ENCODE measurements at places on chromosomes 6 and 20.

- DNase-seq, result no peak
Measured at GRCh38 chr6:25287941-25288340, 8.8 kb downstream of the CARMIL1 start.

DNA sequence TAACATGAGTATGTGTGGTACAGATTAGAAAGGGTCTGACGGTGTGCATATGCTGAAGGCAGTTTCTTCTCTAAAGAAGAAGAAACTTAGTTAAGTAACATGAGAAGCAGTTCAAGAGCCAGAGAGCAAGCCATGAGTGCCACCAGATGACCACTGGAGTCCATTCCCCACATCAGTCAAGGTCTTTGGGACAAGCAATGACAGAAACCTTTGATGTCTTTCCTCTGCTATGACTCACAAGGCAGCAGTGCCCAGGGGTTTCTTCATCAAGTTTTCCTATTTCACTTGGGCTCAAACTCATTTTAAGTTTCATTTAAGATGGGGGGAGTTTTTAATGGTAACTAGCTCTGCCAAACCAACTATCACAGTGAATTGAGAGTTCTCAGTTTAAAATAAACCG is 303.8 kb upstream of the TBX18 start:
- no peak for DNase-seq

DNA sequence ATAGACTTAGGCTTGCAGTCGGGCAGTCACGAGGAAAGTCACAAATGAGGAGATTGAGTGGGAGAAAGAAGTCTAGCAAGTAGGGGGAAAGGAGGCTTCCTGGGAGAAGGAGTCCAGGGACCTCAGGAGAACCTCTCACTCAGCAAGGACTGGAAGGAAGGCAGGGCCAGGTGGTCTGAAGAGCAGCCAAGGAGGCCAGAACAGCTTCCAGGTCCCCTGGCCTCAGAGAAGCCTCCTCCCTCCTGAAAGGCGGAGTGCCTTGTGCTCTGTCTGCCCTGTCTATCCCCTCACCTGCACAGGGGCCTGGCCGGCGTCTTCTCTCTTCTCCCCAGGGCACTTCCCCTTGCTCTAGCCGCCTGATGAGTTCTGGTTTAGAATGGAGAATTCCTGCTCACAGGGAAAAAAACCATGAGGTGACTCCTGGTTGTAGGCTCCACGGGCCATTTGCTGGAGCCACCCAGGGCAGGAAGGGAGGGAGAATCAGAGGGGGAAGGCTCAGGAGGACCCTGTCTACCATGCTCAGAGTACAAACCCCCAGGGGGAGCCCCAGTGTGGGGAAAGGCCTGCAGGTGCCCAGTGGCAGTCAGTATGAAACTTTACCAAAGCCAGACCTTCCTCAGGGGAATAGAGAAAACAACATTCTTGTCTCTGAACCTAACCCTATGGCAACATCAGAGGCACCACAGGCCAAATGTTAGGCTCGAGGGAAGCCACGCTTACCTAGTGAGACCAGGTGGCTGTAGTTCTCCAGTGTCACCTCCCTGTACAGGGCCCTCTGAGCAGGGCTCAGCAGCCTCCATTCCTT is 11.2 kb downstream of the ZNF337 start:
- DNase-seq, result no peak

- DNase-seq, result no peak
Measured at GRCh38 chr6:47168180-47168579, 126.0 kb upstream of the ADGRF1 start.

DNA sequence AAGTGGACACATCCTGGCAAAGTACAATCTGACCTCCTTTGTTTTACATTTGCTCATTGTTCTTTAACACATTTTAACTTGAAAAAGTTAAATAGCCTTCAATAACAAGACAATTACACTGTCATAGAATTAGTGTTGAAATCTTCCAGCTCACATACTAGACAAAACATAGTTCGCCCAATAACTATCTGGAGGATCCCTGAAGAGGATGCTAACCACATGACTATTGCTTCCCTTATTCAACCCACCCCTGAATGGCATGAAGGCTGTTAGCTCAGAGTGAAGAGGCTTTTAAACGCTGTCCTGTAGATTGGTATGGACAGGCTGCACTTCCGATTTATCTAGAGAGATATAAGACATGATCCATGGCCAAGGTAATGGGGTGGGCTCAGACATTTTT is 15.0 kb upstream of the DSE start:
- DNase-seq, result no peak

- no peak for DNase-seq
Measured at GRCh38 chr20:63119963-63120807, 95.7 kb downstream of the YTHDF1 start.

DNA sequence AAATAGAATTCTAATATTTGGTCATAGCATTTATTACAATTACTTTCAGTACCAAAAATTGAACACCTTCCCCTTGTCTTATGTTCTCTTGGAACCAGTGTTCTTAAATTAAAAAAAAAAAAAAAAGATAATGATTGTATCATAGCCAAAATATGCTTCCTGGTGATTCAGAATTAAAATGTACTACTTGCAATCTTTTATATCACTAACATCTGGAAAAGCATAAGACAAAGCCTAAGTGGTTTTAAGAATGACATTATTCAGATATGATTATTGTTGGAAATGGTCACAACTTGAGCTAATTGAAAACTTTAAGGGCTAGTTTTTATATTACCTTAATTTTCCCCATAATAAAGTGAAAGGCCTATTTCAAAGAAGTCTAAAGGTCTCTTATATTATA is 493.3 kb upstream of the MARCKS start:
- no peak for DNase-seq

- no peak for DNase-seq
Measured at GRCh38 chr20:17940224-17940971, 28.2 kb downstream of the SNX5 start.

DNA sequence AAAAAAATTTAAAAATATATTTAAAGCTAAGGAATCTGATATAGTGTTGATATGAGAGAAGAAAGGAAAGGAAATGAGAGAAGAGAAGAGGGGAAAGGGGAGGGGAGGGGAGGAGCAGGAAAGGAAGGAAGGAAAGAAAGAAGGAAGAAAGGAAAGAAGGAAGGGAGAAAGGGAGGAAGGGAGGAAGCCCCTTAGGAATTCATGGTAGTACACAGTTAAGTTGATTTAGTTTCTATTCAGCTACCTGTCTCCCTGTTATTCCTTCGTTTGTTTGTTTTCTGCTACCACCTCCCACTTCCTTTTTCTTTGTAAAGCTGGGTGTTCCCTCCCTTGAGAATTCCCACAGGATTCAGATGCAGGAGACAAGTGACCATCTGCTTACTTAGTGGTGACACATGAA is 1025.4 kb upstream of the FLRT3 start:
- no peak for DNase-seq

DNA sequence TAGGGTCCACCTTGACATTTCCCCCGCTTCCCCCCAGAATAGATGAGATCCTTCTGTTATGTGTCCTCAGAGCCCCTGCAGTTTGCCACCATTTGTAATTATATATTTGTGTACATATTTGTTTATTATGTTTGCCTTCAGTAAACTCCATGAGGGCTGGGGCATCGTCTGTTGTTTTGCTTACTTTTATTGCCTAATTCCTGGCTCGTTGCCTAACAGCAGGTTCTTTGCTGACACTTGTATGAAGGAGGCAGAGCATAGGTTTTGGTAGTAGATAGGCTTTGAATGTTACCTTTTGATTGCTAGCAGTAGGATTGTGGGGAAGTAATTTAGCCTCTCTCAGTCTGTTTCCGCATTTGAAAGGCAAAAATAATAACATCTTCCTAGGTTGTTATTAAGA is 9.9 kb downstream of the MAP3K4 start:
- no peak for DNase-seq

- DNase-seq, result no peak
Measured at GRCh38 chr6:157533048-157533871, 152.3 kb downstream of the ZDHHC14 start.

- no peak for DNase-seq
Measured at GRCh38 chr6:116385921-116386320, 15.2 kb downstream of the DSE start.

DNA sequence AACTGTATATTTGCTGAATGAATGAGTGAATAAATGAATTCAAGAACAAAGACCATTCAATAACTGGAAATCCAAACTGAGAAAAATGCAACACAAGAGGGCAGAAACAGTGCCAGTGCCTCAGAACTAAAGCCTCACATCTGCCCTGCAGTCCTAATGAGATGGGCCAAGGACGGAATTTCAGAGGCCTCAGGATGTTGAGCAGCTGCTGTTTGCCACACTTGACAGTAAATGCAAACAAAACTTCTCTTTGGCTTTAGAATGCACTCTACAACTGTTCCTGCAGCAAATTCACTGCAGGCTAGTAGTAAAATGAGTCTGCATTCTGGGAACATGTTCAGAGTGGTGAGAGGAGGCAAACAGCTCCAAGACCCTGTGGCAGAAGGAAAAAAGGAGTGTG is 177.6 kb upstream of the LRFN2 start:
- DNase-seq, result no peak

DNA sequence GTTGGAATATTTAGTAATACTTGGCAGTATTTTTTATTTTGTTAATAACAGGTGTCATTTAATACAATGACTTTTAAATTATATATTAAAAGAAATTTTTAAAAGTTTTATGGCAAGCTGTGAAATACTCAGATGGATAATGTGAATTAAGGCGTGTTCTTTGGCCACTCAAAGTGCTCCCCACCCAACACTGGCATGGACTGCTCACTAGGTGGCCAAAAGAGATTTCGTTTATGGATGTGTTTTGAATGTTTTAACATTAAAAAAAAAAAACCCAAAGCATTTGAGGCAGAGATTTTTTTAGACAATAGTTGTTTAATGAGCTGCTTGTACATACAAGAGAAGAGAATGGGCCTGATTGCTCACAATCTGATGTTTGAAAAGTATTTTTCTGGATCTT is 86.5 kb downstream of the QKI start:
- DNase-seq, result no peak

GRCh38 chr6:122405417-122405816 is 6.0 kb downstream of the HSF2 start:
- no peak for DNase-seq

DNA sequence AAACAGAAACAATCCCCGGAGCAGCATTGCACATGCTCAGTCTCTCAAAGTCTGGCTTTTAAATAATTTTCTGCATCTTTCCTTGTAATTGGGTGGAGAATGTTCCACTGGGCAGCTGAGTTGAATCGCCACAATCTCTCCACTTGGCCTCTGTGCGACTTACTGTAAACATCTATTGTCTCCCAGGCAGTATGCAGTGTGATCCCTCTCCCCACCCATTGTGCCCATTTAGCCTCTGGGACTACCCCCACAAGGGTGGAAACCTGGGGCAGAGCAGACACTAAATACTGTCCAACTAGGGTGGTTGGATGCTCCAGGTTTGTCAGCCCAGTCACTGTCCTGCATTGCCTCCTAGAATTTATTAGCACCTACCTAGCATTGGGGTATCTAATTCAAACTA is 96.2 kb downstream of the JARID2 start:
- DNase-seq, result no peak

GRCh38 chr6:105014954-105015353 is 58.0 kb downstream of the LIN28B start:
- DNase-seq, result no peak

- DNase-seq, result no peak
Measured at GRCh38 chr6:6646859-6647258, 58.3 kb downstream of the LY86 start.

- DNase-seq, result no peak
Measured at GRCh38 chr6:78629836-78630235, 237.5 kb upstream of the IRAK1BP1 start.

- DNase-seq, result no peak
Measured at GRCh38 chr6:39281312-39281980, 32.8 kb downstream of the KCNK17 start.

All from stimulated activated CD8-positive, alpha-beta memory T cell treated with anti-CD3 and anti-CD28 coated beads, Interleukin-7, amount 100 ng/mL, for 1 hour (primary cell).